ENCODE measurements at places on chromosomes 13 and 19.
A peak's percentile ranks its signal among the peaks of the same experiment; 100 is the strongest.

DNA sequence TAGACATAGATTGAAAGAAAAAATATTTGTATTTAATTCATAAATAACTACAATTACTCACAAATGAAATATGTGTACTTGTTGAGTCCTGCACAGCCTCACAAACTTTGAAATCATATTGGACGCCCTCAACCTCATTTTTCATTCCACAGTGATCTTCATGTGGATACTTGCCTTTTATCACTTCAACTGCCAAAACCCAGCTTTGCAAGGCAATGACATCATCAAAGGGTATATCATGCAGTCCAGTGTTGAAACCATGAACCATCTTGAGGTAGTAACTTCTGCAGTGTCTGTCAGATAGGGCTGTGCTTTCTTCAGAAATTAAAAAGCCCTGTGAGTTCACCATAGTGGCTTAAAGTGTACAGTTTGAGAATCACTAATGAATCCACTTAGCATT is 82.2 kb downstream of the HS6ST3 start:
- no peak for DNase-seq

- DNase-seq = no peak
Observed at GRCh38 chr13:91269237-91269636, 78.2 kb upstream of the MIR17HG start.

DNA sequence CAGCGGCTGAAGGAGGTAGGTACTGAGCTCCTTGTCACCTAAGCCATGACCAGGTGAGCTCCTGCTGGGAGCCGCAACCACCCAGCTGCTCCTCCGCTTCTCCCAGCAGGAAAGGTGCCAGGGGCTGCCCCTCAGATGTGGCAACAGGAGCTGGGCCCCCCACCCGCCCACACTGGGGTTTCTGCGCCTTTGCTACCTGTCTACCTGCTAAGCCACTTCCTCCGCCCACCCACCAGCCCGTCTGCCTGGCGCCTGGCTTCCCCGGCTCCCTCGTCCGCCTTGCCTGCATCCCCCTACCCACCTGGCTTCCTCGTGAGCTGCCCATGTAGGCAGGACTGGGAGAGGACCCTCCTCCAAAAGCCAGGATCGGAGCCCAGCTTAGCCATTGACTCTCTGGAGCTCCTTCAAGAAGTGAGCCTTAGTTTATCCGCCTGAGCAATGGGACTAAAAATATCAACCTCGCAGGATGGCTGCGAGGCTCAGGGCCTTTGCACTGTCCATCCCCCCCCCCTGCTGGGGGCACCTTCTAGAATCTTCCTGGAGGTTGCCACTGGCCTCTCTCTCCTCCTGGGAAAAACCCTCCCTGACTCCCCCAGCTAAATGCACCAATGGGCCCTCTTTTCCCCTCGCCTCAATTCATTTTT is 55.8 kb upstream of the KLF2 start:
- DNase-seq = no peak

DNA sequence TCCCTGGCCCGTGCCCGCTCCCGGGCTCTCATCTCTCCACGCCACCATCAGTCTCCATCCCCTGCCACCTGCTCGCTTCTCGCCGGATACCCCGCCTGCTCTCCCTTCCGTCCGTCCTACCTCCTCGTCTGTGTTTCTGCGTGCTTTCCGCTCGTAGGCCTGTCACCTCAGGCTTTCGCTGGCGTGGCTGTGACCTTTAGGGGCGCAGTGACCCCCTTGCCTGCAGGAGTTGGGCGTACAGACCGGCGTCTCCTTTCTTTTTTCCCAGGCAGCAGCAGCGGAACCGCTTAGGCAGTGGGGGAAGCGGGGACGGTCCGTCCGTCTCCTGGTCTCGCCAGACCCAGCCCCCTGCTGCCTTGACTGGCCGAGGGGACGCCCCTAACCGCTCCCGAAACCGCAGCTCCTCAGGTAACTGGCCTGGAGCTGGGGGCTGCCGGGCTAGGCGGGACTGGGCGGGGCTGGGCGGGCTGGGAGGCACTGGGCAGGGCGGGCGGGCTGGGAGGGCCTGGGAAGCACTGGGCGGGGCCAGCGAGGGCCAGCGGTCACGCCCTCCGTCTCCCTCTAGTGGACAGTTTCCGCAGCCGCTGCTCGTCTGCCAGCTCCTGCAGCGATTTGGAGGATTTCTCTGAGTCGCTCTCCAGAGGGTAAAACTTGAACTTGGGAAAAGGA is 6.3 kb downstream of the PGLYRP1 start:
- peak; percentile 64 for DNase-seq

- no peak for DNase-seq
Observed at GRCh38 chr13:40002016-40002415, 346.6 kb downstream of the COG6 start.

- DNase-seq = no peak
Observed at GRCh38 chr13:34420702-34421346, 521.2 kb upstream of the NBEA start.

Data from fibroblast of skin of abdomen (primary cell).